HFFc6 (cell line): ENCODE measurements at places on chromosomes 7 and 10.

- H3K4me3 ChIP-seq = no peak overlapping the region
- H3K36me3 ChIP-seq = peaks cover 8% of the 10 kb centered on the region; the same call in 1 of the 2 replicates
- no peak for DNase-seq
Observed at GRCh38 chr7:75965617-75966016, 28.8 kb downstream of the TMEM120A start.

DNA sequence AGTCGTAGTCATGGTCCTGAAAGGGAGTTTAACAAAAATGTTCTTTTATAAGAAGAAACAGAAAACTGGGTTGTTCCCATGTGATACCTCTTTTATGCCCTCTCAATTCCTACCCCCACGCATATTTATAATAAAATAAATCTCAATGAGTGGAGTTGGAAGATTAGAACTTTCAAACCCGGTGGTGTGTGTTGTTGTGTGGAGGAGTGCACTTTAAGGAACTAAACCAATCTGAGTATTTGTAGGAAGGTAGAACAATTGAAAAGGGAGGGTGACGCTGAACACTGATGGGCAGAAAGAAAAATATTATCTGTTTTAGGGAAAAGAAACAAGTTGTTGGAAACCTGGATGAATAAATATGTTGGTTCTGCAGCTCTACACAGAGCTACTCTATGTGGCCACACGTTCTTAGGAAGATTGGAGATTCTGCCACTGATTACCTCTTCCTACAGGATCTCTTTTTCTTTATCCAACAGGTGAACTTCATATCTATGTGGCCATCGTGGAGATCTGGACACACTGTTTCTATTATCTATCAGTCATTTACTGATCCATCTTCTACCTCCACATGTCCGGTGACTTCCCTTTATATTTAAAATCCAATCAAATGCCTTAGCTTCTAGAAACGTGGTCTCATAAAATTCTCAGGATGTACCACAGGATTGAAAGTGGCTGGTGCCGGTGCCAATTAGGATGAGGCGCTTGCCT is 13.1 kb upstream of the GATA3 start:
- no peak overlapping the region for H3K27ac ChIP-seq
- peaks cover 83% of the 10 kb centered on the region for H3K27me3 ChIP-seq
- H3K36me3 ChIP-seq = peaks cover 5% of the 10 kb centered on the region; the same call in 1 of the 2 replicates
- DNase-seq = no peak
- no peak overlapping the region for H3K4me3 ChIP-seq

DNA sequence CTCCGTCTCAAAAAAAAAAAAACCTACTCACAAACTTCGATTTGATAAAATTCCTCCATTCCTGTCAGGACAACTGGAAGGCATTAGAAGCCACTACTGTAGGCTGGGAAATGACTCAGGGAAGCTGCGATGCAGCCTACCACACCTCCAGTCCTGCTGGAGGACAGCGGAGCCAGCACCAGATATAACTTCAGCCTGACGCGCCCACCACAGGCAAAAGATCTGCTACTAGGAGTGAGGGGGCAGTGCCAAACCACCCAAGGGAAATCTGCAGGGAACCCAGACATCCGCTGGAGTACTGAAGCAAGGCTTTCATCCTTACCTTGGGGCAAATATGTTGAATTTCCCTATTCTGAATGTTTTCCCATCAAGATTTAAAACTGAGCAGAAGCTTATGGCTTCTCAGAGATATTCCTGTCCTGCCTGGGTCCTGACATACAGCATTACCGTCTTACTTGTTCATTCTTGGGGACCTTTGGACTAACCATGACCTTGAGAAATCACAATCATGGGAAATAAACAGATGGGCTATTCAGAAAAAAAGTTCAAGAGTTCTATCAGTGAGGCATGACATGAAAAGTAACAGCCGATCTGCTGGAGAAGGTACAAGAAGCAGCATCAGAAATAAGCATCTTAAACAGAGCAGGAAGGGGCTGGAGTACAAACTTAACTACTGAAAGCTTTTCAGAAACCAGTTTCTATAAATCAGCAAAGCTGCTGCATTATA is 20.4 kb downstream of the BCCIP start:
- no peak overlapping the region; the same call in 1 of the 2 replicates for H3K27ac ChIP-seq
- H3K36me3 ChIP-seq = peaks cover 13% of the 10 kb centered on the region
- H3K4me1 ChIP-seq = peaks cover 13% of the 10 kb centered on the region

- no peaks in the 10 kb centered on the region for H3K36me3 ChIP-seq
- peaks cover 18% of the 10 kb centered on the region for H3K4me1 ChIP-seq
- no peak for DNase-seq
Observed at GRCh38 chr7:27239387-27240014, 3.1 kb upstream of the EVX1 start.

DNA sequence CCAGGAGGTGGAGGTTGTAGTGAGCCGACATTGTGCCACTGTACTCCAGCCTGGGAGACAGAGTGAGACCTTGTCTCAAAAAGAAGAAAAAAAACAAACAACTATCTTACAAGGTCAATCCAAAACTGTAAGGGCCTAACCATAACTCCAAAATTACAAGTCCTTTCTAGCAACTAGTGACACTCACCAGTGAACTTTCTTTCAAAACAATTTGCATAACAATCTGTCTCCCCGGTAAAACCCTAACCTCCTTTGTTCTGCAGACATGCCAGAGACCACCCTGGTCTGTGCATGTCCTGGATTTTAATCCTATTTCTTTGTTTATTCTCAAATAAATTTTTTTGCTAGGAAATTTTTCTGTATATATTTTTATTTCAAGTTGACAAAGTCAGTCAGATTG is 68.1 kb downstream of the EXOC6 start:
- peaks cover 12% of the 10 kb centered on the region for H3K36me3 ChIP-seq
- peaks cover 2% of the 10 kb centered on the region; the same call in 1 of the 2 replicates for H3K27me3 ChIP-seq
- no peak overlapping the region for H3K27ac ChIP-seq
- H3K4me1 ChIP-seq = no peaks in the 10 kb centered on the region

DNA sequence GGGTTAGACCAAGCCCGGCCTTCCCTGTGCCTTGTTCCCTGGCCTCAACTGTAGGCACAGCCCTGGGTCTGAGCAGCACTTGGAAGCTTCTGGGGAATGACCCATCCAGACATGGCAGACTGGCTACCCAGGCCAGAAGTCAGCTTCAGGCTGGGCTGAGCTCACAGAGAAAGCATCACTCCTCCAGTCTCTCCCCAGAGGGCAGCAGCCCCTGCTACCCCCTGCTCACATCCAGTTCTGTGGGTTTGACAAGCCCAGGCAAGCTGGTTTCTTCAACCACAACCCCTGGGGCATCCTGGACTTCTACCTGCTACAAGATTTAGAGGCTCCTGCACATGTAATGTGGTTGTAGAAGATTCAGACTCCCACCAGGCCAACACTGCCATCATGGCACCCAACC is 9.0 kb downstream of the C10orf71 start:
- DNase-seq = no peak
- no peaks in the 10 kb centered on the region for H3K4me1 ChIP-seq
- H3K27ac ChIP-seq = no peak overlapping the region
- H3K4me3 ChIP-seq = no peak overlapping the region
- H3K27me3 ChIP-seq = peaks cover 39% of the 10 kb centered on the region
- no peaks in the 10 kb centered on the region for H3K36me3 ChIP-seq

GRCh38 chr7:91357379-91357778 is 93.1 kb downstream of the FZD1 start:
- peak; percentile 3 for DNase-seq
- H3K27me3 ChIP-seq = peaks cover 15% of the 10 kb centered on the region
- H3K4me3 ChIP-seq = no peak overlapping the region
- no peaks in the 10 kb centered on the region; the same call in 1 of the 2 replicates for H3K4me1 ChIP-seq
- H3K36me3 ChIP-seq = no peaks in the 10 kb centered on the region
- no peak overlapping the region for H3K27ac ChIP-seq
